ENCODE measurements at places on chromosomes 3 and 15.

GRCh38 chr3:58584690-58585004 is 7.5 kb upstream of the FAM107A start:
- no peak for DNase-seq

DNA sequence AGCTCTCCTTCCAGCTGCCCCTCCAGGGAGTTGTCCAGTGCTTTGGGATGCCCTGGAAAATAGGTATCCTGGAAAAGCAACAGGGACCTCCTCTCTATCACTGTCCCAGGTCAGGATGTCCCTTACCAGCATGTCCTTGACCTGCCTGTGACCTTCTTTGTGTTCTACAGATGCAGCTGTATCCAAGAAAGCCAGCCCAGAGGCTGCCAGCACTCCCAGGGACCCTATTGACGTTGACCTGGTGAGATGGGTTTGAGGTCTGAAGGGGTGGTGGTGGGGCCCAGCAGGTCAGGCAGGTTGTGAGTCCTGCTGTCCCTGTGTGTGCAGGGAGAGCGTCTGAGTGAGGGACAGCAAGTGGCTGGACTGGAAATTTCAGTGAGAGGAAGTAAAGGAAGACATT is 30.2 kb downstream of the PML start:
- DNase-seq: no peak

- DNase-seq: no peak
Observed at GRCh38 chr15:31005660-31006059, 14.2 kb upstream of the MTMR10 start.

GRCh38 chr15:87631775-87632174 is 624.8 kb downstream of the NTRK3 start:
- no peak for DNase-seq

- no peak for DNase-seq
Observed at GRCh38 chr3:37375184-37376127, 201.1 kb upstream of the LRRFIP2 start.

- no peak for DNase-seq
Observed at GRCh38 chr3:124260206-124260915, 268.4 kb upstream of the ROPN1 start.

- no peak for DNase-seq
Observed at GRCh38 chr15:64438653-64439447, 21.5 kb upstream of the ZNF609 start.

- no peak for DNase-seq
Observed at GRCh38 chr15:74835312-74835823, 7.6 kb downstream of the ULK3 start.

DNA sequence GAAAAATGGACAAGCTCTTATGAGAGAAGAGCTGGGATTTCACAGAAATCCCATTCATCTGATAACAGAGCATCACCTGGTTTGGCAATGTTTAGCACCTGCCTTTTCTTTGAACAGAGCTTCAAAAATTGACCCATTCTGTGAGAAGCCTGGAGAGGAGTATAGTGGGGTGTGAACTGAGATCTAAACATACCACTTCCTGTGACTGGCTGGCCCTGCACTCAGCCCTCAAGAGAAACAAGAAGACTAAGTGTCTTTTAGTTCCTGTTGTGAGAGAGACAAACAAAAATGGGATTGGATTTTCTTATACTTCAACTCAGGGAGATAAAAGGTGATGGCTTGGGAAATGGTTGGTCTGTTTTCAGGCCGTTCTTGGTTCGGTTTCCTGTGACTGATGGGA is 1060.2 kb downstream of the ROBO1 start:
- DNase-seq: no peak

DNA sequence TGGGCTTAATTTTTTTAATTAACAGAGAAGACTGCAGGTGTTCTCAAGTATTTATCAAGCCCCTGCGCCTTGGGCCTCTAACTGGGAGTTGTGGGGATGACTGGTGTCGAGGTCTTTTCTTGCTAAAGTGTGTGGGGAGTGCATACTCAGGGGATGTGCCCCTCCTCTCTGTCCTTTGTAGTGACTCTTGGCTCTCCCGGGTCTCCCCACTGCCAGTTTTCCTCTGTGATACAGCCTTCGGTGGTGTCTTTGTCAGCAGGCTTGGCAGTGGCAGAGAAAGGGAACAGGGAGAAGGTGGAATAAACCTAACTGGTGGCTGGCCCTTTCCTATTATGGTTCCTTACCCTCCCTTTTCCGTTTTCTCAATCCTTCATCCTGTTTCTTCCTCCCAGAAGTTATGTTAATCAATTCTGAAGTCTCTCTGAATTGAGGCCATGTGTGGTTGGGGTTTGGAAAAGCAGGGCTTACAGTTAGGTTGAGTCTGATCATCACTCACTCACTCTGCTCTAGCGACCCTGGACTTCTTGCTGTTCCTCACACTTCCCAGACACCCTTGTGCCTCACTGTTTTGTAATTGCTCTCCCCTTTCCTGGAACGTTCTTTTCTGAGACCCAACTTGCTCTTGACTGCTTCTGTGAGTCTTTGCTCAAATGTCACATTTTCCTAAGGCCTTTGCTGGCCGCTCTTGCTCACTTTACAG is 158.1 kb downstream of the PTPRG start:
- DNase-seq: no peak

DNA sequence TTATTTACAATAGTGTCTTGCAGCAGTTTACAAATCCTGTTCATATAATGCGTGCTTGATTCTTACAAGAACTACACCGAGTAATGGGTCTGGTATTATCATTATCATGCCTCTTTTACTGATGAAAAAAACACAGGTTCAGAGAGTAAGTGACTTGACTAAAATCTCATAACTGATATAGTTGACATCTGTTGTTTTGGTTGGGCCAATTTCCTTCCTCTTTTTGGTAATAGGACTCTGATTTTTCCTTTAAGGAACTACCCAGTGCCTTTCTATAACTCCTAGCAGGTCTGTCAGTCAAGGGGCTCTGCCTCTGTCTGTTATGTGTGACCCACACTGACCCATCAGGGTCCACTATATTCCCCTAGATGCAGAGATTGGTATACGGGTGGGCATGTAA is 14.6 kb upstream of the BLOC1S6 start:
- no peak for DNase-seq

DNA sequence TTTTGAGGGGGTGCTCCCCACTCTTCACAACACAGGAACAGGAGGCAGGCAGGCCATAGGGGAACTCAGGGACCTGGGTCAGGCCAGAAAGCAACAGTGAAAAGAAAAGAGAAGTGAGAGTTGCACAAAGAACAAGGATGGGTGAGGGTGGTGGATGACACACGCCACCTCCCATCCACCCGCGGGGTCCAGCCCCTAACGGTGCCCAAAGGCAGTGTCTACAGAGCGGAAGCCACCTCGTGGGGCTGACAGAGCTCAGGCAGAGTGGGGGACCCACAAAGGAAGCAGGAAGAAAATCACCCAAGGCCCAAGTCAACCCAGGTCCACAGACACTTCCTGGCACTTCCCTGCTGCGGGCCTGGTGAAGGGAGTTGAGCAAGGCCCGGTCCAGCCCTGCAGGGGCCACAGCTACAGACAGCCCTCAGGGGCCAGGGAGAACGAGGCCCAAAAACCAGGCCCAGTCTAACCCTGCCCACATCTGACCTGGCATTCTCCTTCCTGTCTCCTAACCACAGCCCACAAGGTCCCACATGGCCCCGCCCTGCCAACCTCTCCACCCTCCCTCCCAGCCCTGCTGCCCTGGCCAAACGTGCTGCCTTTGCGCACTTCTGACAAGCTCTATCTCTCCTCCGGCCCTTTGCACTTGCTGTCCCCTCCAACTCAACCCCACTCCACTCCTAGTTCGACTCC is 5.9 kb downstream of the NUP210 start:
- DNase-seq: no peak

DNA sequence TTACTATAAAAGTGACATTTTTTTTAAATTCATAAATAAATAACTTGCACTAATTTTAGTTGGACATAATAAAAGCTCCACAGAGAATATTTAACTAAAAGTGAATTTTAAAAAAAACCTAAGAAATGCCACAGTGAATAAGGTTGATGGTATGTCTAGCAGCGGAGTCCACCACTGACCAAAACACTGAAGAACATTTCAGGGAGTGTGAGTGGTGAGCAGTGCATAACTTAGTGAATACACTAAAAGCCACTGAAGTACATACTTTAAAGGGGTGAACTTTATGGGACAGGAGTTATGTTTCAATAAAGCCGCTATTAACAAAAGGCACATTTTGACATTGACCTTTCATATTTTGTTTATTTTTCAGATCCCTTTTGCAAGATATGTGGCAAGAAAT is 32.3 kb downstream of the SRP14 start:
- no peak for DNase-seq
